Psoas muscle (tissue), 8 donors: ENCODE measurements at places on chromosomes 1 and 21. TPM values are rescaled to one million over a fixed set of nuclear protein-coding genes. Genes with fewer than 3 reads are reported as not detected.

DNA sequence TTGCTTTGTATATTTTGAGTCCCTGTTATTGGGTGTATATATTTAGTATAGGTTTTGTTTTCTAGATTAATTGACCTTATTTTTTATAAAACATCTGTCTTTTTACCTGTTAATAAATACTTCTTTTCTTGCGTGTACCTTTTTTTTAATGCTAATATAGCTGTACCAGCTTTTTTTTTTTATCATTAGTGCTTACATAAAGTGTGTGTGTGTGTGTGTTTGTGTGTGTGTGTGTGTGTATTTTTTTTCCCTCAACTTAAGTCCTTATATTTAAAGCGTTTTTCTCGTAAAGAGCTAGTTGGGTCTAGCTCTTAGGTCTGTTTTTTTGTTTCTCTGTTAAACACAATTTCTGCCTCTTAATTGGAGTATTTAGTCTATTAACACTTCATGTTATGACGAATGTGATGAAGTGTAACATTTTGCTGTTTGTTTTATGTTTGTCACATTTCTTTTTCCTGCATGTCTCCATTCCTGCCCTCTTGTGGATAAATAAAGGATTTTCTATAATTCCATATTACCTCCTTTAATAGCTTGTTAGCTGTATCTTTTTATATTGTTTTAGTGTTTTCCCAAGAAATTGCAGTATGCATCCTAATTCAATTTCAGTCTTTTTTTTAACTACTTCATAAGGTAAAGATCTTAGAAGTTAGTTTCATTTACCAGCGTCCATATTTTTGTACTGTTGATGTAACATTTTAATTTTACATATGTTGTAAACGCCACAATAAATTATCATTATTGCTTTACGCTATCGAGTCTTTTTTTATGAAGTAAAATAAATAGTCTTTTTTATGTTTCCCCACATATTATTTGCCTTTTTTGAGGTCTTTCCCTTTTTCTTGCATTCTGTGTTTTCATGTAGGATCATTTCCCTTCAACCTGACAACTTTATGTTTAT, 4.3 kb downstream of the PRMT2 start:
- DNase-seq, result no peak

- DNase-seq, result no peak
Observed at GRCh38 chr1:107936498-107937481, 28.2 kb downstream of the VAV3 start.

CLEC20A gene
- total RNA-seq, result not detected

- no peak for DNase-seq
Observed at GRCh38 chr1:202134645-202135172, 9.8 kb downstream of the ARL8A start.
